Stimulated activated CD4-positive, alpha-beta T cell treated with anti-CD3 and anti-CD28 coated beads, TNF-alpha, amount 100 ng/mL, for 4 hours (primary cell): ENCODE measurements at places on chromosomes 3 and 15.

GRCh38 chr15:31365655-31366127 is 39.1 kb downstream of the KLF13 start:
- DNase-seq, result peak; percentile 63

- no peak for DNase-seq
These were observed 628.2 kb downstream of the NTRK3 start for GRCh38 chr15:87628311-87628710.

DNA sequence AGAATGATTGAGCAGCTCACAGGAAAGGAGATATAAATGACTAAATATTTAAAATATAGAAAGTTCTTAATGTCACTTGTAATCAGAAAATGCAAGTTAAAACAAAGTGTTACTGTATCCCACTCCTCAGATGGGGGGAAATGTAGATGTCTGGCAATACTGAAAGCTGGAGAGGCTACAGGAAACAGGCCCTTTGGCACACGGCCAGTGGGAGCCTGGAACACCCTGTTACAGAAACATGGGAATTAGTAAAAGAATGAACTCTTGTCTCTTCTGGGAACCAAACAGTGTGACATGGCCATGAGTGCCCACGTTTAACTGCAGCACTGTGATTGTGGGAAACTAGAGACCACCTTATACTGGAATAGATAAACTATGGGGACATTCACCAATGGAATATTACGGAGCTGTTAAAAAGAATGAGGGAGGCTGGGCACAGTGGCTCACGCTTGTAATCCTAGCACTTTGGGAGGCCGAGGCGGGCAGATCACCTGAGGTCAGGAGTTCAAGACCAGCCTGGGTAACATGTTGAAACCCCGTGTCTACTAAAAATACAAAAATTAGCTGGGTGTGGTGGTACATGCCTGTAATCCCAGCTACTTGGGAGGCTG is 50.2 kb downstream of the CDCP1 start:
- no peak for DNase-seq

- no peak for DNase-seq
These were observed 25.8 kb upstream of the TGM5 start for GRCh38 chr15:43292375-43293078.

- no peak for DNase-seq
These were observed 17.6 kb downstream of the MTMR14 start for GRCh38 chr3:9666704-9667445.

GRCh38 chr15:70698426-70698825 is 64.9 kb downstream of the UACA start:
- no peak for DNase-seq

DNA sequence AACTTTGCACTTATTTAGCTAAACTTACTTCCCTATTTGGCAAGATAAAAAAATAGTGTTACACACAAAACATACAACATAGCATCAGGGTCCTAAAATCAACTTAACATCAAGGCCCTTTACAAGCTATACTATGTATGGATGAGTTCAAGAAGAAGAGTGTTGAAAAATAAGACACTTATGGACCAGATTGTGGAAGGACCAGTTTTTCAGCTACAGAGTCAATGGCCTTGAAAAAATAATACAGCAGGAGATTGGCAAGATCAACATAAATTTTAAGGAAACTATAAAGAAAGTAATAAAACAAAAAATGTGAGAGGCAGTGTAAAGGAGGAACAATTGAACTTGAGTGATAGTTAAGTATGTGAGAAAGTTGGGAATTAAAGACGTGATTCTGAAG is 66.3 kb upstream of the BBX start:
- no peak for DNase-seq

DNA sequence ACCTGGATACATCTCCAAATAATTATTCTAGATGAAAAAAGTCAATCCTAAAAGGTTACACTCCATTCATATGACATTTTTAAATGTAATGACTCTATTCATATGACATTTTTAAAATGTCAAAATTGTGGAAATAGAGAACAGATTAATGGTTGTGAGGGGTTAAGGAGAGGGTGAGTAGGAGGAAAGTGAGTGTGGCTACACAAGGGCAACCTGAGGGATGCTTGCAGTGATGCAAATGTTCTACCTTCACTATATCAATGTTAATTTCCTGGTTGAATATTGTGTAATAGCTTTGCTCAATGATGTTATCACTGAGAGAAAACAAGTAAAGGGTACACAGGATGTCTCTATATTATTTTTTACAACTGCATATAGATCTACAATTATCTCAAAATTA is 54.9 kb upstream of the PXYLP1 start:
- no peak for DNase-seq

- DNase-seq, result no peak
These were observed 156.8 kb downstream of the TBC1D5 start for GRCh38 chr3:17585394-17586325.

GRCh38 chr3:72474775-72475174 is 373.5 kb downstream of the SHQ1 start:
- DNase-seq, result no peak

DNA sequence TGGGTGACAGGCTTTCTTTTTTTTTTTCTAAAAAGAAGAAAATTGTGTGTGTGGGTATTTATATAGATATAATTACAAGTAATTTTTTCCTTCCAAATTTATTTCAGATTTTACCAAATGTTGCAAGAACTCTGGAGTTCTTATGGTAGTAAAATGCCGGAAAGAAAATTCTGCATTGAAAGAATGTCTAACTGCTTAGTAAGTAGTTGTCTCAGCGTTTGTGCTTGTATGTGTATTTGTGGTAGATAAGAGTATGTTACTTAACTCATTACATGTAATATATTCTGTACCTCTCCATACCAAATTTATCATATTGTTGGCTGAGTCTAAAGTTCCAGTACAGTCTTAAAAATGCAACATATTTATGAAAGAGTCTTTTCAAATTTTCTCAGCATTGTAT is 32.3 kb upstream of the ZCWPW2 start:
- DNase-seq, result no peak

GRCh38 chr3:184636741-184637316 is 75.0 kb downstream of the MAGEF1 start:
- no peak for DNase-seq

DNA sequence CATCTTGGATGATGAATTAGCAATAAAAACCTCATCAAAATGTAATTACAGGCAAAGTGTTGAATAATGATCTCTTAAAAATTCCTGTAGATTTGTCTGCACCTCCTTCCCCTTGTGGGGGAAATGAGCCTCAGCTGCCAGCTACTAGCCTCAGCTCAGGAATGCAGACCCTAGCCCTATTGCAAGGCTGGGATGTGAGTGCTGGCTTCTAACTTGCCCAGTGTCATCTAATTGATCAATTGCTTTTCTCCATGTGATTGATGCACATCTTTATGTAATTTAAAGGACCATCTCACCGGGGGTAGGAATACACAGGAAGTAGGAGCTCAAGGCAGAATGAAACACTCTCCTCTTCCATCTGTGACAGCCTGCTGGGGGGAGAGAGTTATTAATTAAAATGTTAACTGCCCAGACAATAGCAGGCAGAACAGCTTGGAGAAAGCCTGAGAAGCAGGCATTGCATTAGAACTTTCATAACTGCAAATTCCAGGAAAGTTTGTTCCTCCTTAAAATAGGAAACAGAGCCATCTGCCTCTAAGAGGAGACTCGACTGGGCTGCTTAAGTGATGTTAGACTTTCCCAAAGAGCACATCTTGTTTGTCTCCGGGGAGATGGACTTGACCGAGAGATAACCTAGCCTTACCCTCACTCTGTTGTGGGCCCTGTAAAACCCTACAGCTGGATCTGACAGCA is 69.6 kb downstream of the LRTM1 start:
- DNase-seq, result no peak

GRCh38 chr3:17798000-17798399 is 55.6 kb upstream of the TBC1D5 start:
- no peak for DNase-seq

- no peak for DNase-seq
These were observed 14.8 kb upstream of the ZBTB20 start for GRCh38 chr3:115161866-115162265.

DNA sequence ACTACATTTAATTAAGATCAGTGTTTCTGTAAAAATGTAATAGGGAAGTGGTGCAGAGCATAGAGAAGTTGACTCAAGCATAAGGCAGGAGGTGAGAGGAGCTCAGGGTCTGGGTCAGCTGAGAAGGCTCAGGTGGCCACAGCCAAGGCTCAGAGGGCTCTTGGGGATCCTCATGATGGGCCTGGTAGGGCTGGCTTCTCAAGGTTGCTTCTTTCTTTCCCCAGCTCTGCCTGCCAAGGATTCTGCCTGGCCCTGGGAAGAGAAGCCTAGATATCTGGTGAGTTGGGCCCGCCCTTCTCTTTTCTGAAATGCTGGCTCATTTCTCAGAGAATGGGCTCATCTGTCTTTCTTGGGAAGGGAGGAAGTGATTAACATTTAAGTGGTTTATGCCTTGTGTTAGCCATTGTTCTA is 6.5 kb downstream of the ZNF589 start:
- no peak for DNase-seq

- DNase-seq, result no peak
These were observed 534.6 kb downstream of the FOXP1 start for GRCh38 chr3:71048948-71049347.

DNA sequence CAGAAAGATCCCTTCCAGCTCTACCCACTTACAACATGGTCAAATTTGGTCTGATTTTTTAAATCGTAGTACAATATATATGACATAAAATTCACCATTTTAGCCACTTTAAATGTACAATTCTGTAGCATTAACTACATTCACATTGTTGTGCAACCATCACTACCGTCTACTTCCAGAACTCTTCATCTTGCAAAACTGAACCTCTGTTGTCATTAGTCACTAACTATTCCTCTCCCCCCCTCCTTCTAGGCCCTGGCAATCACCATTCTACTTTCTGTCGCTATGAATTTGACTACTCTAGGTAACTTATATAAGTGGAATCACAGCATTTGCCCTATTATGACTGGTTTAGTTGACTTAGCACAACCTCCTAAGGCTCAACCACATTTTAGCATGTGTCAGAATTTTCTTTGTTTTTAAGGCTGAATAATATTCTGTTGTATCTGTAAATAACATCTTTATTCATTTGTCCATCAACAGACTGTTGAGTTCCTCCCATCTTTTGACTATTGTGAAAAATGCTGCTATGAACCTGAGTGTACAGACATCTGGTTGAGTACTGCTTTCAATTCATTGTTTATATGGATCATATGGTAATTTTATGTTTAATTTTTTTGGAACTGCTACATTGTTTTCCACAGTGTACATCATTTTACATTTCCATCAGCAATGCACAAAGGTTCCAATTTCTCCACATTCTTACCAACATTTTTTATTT is 35.5 kb upstream of the CCR2 start:
- DNase-seq, result no peak

GRCh38 chr3:23209103-23209502 is 6.0 kb downstream of the UBE2E2 start:
- no peak for DNase-seq

DNA sequence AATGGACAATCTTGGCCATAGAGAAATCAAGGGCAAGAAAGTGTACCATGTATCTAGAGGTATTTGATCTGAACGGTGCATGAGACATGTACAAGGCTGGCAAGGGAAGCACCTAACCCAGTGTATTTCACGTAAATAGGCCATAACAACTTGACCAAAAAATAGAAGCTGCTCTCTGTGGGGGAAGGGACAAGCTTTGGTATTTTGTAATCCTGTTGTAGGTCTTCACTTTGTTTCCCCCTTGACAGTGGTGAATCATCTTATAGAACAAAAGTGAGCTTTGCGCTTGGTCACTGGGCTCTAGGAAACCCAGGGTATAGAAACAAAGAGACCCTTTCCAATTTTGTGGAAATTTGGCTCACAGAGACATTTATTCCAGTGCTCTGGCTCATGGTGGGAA is 21.0 kb downstream of the LARS2 start:
- no peak for DNase-seq

- no peak for DNase-seq
These were observed 220.9 kb upstream of the EIF1B start for GRCh38 chr3:40088527-40089170.

DNA sequence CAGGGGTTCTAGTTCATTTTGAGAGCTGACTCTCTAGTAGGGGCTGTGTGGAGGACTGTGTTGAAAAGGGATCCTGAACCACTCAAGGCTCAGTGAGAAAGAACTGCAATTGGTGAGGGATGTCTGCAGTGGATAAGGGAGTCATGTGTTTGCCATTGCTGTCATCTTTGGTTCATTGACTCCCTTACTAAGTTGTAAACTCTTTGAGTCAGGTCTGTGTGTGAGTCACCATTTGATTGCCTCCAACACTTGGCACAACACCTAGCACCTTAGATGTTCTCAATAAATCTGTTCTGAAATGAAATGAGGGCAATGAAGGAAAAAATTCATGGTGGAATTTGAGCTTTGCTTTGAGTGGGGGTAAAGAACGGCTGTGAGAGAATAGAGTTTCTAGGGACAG is 51.7 kb downstream of the PLS1 start:
- no peak for DNase-seq
